NCI-H1436 treated with DMSO at 0.1 percent for 48 hours (cell line): ENCODE measurements at places on chromosomes 5 and 9.

GRCh38 chr9:35689542-35690293 lies at the start of gene TPM2:
TPM2 (minus strand) TSS chr9:35689925; CDS start chr9:35689817, 108 bp downstream.
- DNase-seq: no peak

- DNase-seq: no peak
Measured at GRCh38 chr5:151434570-151435237, 12.7 kb upstream of the SLC36A1 start.

DNA sequence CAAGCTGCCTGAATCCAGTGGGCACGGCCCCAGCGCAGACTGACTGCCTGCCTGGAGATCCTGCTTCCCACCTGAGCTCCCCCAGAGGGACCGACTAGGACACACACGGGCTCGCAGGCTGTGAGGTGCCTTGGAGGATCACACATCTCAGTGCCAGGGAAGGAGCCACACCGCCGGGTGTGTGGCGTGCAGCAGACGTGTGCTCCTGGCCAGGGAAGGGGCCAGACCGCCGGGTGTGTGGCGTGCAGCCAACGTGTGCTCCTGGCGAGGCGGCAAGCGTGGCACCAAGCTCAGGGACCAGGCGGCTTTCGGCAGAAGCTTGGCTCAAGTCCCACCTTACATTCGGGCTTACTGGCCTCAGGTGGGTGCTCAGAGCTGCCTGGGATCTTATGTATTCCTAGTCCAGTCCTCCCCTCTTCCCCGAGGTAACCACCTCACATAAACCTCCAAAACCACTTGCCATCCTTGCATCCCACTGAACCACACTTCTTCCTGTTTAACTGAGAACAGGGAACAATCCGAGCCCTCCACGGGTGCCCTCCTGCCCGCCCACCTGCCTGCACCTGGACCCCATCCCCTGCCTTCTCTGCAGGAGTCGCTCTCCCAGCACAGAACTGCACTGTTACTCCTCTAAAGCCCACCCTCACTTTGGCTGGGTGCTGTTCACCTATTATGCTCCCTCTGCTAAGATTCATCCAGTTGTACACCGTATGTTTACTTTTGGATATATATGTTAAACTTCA lies 22.4 kb upstream of the MRNIP start:
- DNase-seq: no peak

- no peak for DNase-seq
Measured at GRCh38 chr5:160978944-160979343, 126.9 kb upstream of the ATP10B start.

DNA sequence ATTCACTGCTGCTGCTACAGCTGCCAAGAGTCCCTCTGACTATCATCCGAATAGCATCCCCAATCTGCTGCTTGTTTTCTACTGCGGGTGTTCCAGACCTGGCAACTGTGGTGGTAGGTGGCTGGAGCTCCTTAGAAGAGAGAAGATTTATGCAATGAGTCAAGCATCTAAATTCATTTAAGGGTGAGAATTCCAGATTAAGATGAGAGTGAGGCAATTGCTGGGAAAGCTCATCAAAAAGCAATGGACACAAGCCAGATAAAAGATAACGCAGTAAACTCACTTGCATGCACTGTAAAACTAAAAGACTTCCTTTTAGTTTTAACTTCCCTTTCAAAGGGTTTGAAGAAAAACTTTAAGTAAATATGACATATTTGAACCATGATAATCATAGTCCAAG lies 3.9 kb downstream of the PLK2 start:
- no peak for DNase-seq

- DNase-seq: no peak
Measured at GRCh38 chr9:90841615-90842014, 40.0 kb downstream of the SYK start.
